ENCODE measurements at places on chromosomes 11 and 22.

GRCh38 chr11:64022125-64022784, 13.5 kb upstream of the FLRT1 start:
- no peaks in the 10 kb centered on the region for H3K27me3 ChIP-seq
- H3K27ac ChIP-seq = no peak overlapping the region
- no peak overlapping the region for H3K4me3 ChIP-seq
- no peak for ATAC-seq

- H3K4me1 ChIP-seq = no peaks in the 10 kb centered on the region
- H3K27me3 ChIP-seq = no peaks in the 10 kb centered on the region
- no peak overlapping the region for H3K4me3 ChIP-seq
- no peaks in the 10 kb centered on the region for H3K36me3 ChIP-seq
- H3K27ac ChIP-seq = no peak overlapping the region
These were observed 591.2 kb downstream of the INSC start for GRCh38 chr11:15705891-15706290.

DNA sequence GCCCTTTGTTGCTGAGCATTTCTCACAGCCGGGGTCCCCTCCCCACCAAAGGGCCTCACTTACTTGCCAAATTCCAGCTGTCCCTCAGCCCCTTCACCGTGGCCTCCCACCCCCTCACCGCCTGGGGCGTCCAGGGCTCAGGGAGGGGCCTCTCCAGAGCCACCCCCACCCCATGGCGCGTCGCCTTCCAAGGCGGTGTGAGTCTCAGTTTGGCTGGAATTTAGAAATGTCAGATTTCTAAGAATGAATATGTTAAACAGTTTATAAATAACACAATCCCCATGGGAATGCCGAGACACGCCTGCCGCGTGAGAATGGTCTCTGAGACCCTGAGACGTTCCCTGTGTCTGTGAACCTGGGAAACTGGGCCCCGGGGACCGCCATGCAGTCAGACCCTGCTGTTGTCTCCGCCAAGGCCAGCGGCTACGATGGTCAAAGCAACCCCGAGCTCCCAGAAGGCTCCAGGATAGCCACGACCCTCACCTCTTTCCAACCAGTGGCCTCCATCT, 28.9 kb downstream of the CELSR1 start:
- peaks cover 24% of the 10 kb centered on the region for H3K27me3 ChIP-seq
- H3K4me3 ChIP-seq = no peak overlapping the region
- no peak for ATAC-seq

GRCh38 chr11:78828676-78829075, 254.0 kb upstream of the NARS2 start:
- H3K4me3 ChIP-seq = no peak overlapping the region
- H3K27ac ChIP-seq = no peak overlapping the region
- no peaks in the 10 kb centered on the region for H3K4me1 ChIP-seq
- H3K36me3 ChIP-seq = no peaks in the 10 kb centered on the region
- H3K27me3 ChIP-seq = no peaks in the 10 kb centered on the region
- ATAC-seq = peak; percentile 54

- no peaks in the 10 kb centered on the region for H3K36me3 ChIP-seq
- no peaks in the 10 kb centered on the region for H3K4me1 ChIP-seq
- H3K27ac ChIP-seq = no peak overlapping the region
- peaks cover 26% of the 10 kb centered on the region for H3K27me3 ChIP-seq
- H3K4me3 ChIP-seq = no peak overlapping the region
These were observed 137.8 kb downstream of the GRIK4 start for GRCh38 chr11:120649316-120649715.

- no peaks in the 10 kb centered on the region for H3K4me1 ChIP-seq
- no peak for ATAC-seq
- no peaks in the 10 kb centered on the region for H3K36me3 ChIP-seq
- peaks cover 10% of the 10 kb centered on the region for H3K27me3 ChIP-seq
- H3K4me3 ChIP-seq = no peak overlapping the region
These were observed 30.7 kb downstream of the EHF start for GRCh38 chr11:34651551-34651950.

- H3K27me3 ChIP-seq = no peaks in the 10 kb centered on the region
- no peaks in the 10 kb centered on the region for H3K36me3 ChIP-seq
- H3K27ac ChIP-seq = no peak overlapping the region
- no peak for ATAC-seq
These were observed 247.7 kb downstream of the DDX10 start for GRCh38 chr11:108912581-108912980.

GRCh38 chr11:40340911-40341310, 1118.5 kb downstream of the LRRC4C start:
- H3K4me1 ChIP-seq = no peaks in the 10 kb centered on the region
- H3K36me3 ChIP-seq = no peaks in the 10 kb centered on the region
- no peak for ATAC-seq
- no peaks in the 10 kb centered on the region for H3K27me3 ChIP-seq
- no peak overlapping the region for H3K27ac ChIP-seq

- no peaks in the 10 kb centered on the region for H3K4me1 ChIP-seq
- H3K27me3 ChIP-seq = peaks cover 93% of the 10 kb centered on the region
- no peak overlapping the region for H3K4me3 ChIP-seq
- ATAC-seq = no peak
These were observed 99.7 kb upstream of the VPREB1 start for GRCh38 chr22:22144858-22145257.

DNA sequence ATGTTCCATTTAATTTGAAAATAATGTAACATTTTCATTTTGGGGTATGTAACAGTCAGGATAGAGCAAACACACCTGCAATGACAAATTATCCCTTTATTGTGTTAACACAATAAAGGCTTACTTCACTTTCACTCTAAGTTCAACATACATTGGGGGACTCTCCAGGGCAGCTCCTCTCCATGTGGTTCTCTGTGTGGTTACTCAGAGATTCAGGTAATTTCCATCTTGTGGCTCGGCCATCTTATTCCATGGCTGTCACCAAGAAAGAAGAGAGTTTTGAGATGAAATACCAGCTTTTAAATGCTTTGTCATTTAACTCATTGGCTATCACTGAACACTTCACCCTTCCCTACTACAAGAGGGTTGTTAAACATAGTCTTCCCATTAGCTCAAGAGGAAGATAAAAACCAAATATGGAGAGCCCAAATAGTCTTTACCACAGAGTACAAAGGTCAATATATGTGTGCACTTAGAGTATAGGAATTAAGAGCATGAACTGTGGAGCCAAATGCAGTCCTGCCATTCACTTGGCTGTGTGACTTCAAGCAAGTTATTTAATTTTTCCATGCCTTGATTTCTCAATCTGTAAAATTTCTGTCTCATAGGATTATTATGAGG, 10.6 kb upstream of the TPH1 start:
- no peak for ATAC-seq
- no peaks in the 10 kb centered on the region for H3K27me3 ChIP-seq
- H3K4me1 ChIP-seq = no peaks in the 10 kb centered on the region
- H3K27ac ChIP-seq = no peak overlapping the region
- no peak overlapping the region for H3K4me3 ChIP-seq
- H3K36me3 ChIP-seq = no peaks in the 10 kb centered on the region

DNA sequence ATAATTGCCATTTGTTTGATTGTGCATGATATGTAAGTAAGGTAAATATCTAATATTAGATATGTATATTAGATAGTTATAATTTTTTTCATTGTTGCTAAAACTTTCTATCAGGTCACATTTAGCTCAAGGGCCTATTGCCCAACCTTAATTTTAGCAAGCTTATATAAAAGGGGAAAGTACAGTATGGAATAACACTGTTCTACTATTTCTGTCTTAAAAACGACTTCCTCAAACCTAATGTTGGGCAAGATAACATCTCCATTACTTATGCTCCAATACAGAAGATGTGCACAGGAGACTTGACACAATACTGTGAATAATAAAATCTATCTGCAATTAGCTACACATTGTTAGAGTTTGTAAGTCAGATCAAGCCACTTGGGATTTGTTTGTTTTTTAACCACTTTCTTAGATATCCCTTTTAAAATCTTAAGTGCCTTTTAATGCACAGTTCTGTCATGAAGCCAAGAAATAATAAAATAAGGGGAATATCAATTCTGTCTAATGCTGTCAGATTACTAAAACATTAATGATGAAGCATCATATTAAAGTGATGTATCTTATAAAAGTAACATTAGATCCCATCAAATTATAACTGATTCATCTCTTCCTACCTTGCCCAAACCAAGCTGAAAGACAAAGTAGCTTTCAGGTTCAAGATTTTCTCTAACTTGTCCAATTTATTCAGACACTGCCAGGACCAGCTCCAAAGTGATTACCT, 98.1 kb downstream of the SIK3 start:
- H3K27me3 ChIP-seq = no peaks in the 10 kb centered on the region
- no peak for ATAC-seq
- no peak overlapping the region for H3K27ac ChIP-seq

DNA sequence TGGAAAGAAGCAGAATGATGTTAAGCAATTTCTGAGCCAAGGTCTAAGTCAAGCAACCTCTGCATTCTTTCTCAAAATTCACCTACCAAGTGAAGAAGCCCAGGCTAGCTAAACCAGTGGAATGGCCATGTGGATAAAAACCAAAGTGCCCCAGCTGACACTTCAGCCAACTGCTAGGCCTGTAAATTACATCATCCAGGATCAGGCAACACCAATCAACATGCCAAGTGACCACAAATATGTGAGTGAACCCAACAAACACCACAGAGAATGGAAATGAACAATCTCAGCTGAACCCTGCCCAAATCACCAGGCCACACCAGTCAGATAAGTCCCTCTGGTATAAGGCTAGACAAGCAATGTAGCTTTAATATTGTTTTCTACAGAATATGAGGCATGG, 25.1 kb upstream of the FJX1 start:
- no peaks in the 10 kb centered on the region for H3K36me3 ChIP-seq
- H3K4me1 ChIP-seq = no peaks in the 10 kb centered on the region
- ATAC-seq = no peak
- H3K27me3 ChIP-seq = peaks cover 15% of the 10 kb centered on the region
- H3K4me3 ChIP-seq = no peak overlapping the region
- H3K27ac ChIP-seq = no peak overlapping the region

DNA sequence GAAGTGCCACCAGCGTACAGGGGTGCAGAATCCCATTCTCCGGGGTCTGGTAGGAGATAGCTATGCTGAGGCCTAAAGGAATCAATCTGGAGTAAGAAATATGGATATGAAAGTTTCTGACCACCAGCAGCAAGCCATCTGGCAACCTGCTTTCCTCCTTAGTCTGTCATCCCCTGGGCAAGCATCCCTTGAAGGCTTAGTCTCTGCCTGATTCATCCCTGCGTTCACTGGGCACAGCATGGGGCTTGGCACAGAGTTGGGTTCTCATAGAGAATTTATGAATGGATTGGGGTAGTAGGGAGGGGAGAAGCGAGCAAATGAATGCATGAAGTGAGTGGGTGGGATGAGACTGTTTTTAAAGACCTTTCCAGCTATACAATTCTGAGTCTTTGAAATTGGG, 85.8 kb upstream of the NARS2 start:
- no peak for ATAC-seq
- H3K27ac ChIP-seq = no peak overlapping the region

- H3K36me3 ChIP-seq = no peaks in the 10 kb centered on the region
- no peaks in the 10 kb centered on the region for H3K27me3 ChIP-seq
- no peaks in the 10 kb centered on the region for H3K4me1 ChIP-seq
- H3K4me3 ChIP-seq = no peak overlapping the region
- H3K27ac ChIP-seq = no peak overlapping the region
- no peak for ATAC-seq
These were observed 9.7 kb downstream of the MS4A12 start for GRCh38 chr11:60502221-60502775.

- peak overlapping the region; percentile 33 for H3K4me3 ChIP-seq
- peak overlapping the region; percentile 98 for H3K27ac ChIP-seq
- peak; percentile 53 for ATAC-seq
- H3K27me3 ChIP-seq = no peaks in the 10 kb centered on the region
- no peaks in the 10 kb centered on the region for H3K36me3 ChIP-seq
These were observed 929 bp downstream of the PRDM10 start for GRCh38 chr11:130001461-130002351.

GRCh38 chr22:17264321-17265052, 45.3 kb upstream of the ADA2 start:
- ATAC-seq = peak; percentile 62
- H3K36me3 ChIP-seq = no peaks in the 10 kb centered on the region
- H3K4me1 ChIP-seq = no peaks in the 10 kb centered on the region
- H3K27ac ChIP-seq = peak overlapping the region; percentile 36

DNA sequence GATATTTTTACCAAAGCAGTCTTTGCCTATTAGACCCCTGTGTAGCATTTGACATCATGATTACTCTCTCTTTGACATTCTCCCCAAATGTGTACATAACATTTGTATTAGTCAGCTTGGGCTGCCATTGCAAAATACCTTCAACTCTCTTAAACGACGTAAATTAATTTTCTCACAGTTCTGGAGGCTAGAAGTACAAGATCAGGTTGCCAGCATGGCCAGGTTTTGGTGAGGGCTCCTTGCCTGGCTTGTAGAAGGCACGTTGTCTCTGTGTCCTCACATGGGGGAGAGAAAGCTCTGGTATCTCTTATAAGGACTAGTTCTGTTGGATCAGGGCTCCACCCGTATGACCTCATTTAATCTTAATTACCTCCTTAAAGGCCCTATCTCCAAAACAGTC, 12.3 kb upstream of the DLAT start:
- ATAC-seq = no peak
- H3K4me1 ChIP-seq = no peaks in the 10 kb centered on the region
- H3K4me3 ChIP-seq = no peak overlapping the region
- H3K27ac ChIP-seq = no peak overlapping the region

DNA sequence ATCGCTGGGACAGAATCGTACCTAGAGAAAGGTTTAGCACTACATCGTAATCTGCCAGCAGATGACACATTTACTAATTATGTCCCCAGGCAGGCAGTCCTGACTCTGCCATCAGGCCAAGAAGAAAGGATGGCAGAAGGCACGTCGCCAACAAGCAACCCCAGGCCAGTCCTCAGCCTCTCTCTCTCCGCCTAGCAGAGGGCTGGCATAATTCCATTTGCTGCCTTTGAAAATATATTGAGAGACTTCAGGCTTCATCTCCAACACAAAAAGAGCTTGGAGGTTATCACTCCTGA, 1517.0 kb downstream of the TBC1D22A start:
- H3K36me3 ChIP-seq = no peaks in the 10 kb centered on the region
- H3K4me1 ChIP-seq = no peaks in the 10 kb centered on the region
- no peak overlapping the region for H3K27ac ChIP-seq
- H3K4me3 ChIP-seq = no peak overlapping the region

DNA sequence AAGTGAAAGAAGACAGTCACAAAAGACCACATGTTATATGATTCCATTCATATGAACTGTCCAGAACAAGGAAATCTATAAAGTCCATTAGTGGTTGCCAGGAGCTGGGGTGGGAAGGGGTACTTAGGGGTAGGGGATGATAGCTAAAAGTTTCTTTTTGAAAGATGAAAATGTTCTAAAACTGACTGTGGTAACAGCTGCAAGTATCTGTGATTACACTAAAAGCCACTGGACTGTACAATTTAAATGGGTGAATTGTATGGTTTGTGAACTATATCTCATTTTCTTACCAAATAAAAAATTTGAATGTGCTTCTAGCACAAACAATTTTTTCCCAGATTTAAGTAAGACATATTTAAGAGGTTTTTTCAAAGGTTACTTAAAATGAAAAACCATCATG, 22.1 kb downstream of the CHKA start:
- no peaks in the 10 kb centered on the region for H3K4me1 ChIP-seq
- H3K27me3 ChIP-seq = no peaks in the 10 kb centered on the region
- H3K4me3 ChIP-seq = no peak overlapping the region
- peaks cover 6% of the 10 kb centered on the region for H3K36me3 ChIP-seq
- no peak for ATAC-seq
- H3K27ac ChIP-seq = no peak overlapping the region

- peak overlapping the region; percentile 54 for H3K27ac ChIP-seq
- no peaks in the 10 kb centered on the region for H3K27me3 ChIP-seq
- H3K4me1 ChIP-seq = peaks cover 2% of the 10 kb centered on the region
- H3K4me3 ChIP-seq = no peak overlapping the region
These were observed 2.2 kb upstream of the RPS19BP1 start for GRCh38 chr22:39534591-39535356.

GRCh38 chr22:47074105-47074504, 311.7 kb downstream of the TBC1D22A start:
- no peaks in the 10 kb centered on the region for H3K27me3 ChIP-seq
- no peak overlapping the region for H3K4me3 ChIP-seq
- no peaks in the 10 kb centered on the region for H3K36me3 ChIP-seq
- no peak overlapping the region for H3K27ac ChIP-seq

Data from gastroesophageal sphincter (tissue), 4 donors.